B cell (primary cell): ENCODE measurements at places on chromosomes 1 and 21. TPM values are rescaled to one million over a fixed set of nuclear protein-coding genes. Genes with fewer than 3 reads are reported as not detected.

DNA sequence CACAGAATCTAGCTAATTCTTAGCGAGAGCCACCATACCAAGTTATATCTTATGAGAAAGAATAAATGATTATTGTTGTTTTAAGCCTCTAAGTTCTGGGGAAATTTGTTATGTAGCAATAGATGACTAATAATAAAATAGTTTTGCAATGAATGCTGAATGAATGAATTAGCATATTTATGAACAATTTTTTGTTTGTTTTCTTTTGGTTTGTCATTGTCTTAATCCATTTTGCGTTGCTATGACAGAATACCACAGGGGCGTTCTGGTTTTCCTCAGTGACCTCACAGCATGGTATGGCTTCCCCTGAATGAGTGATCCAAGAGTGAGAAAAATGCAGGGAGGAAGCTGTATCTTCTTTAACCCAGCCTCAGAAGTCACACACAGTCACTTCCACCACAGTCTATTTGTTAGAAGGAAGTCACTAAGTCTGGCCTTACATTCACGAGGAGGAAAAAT lies 53.8 kb upstream of the HPDL start:
- no peak for DNase-seq

GRCh38 chr1:245475126-245475525 lies 320.3 kb downstream of the KIF26B start:
- no peak for DNase-seq

- no peak for DNase-seq
These were observed 337.6 kb upstream of the SNX7 start for GRCh38 chr1:98323906-98324358.

- DNase-seq: no peak
These were observed 69.4 kb downstream of the SLC30A10 start for GRCh38 chr1:219858980-219859379.

- no peak for DNase-seq
These were observed 40.7 kb downstream of the COA6 start for GRCh38 chr1:234413990-234414389.

DNA sequence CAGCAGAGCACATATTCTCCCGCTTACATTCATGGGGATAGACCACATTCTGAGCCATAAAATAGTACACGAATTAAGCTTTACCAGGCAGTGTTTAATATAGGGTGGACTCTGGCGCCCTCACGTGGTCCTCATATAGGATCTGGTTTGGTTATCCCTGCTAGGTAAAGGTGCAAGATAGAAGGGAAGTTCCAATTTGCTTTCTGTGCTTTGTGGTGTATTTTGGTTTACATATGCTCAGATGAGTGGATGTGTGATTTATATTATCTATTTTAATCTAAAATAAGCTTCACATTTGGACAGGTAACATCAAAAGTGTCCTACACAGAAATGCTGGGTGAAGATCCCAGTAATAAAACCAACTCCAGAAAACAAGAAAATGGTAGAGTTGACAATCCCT lies 3.6 kb downstream of the CR1 start:
- DNase-seq: peak; percentile 87

DNA sequence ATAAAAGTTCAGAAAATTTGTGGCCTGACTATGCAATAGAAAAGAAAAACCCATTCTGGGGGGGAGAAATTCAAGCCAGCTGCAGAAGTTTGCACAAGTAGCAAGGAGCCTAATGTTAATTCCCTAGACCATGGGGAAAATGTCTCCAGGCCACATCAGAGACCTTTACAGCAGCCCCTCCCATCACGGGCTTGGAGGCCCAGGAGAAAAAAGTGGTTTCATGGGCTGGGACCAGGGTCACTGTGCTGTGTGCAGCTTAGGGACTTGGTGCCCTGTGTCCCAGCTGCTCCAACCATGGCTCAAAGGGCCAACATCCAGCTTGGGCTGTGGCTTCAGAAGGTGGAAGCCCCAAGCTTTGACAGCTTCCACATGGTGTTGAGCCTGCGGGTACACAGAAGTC lies 42.0 kb downstream of the IL23R start:
- DNase-seq: no peak

PLA2G2F gene
- total RNA-seq: not detected in 2 replicates

PDC gene
- not detected in 2 replicates for total RNA-seq

PDZK1IP1 gene
- not detected in 2 replicates for total RNA-seq

- no peak for DNase-seq
These were observed 5.0 kb upstream of the ACOT11 start for GRCh38 chr1:54542962-54543539.

GRCh38 chr21:30733026-30733425 lies 14.0 kb downstream of the KRTAP21-2 start:
- no peak for DNase-seq

- DNase-seq: no peak
These were observed 240.2 kb upstream of the CSF3R start for GRCh38 chr1:36722871-36723270.

DNA sequence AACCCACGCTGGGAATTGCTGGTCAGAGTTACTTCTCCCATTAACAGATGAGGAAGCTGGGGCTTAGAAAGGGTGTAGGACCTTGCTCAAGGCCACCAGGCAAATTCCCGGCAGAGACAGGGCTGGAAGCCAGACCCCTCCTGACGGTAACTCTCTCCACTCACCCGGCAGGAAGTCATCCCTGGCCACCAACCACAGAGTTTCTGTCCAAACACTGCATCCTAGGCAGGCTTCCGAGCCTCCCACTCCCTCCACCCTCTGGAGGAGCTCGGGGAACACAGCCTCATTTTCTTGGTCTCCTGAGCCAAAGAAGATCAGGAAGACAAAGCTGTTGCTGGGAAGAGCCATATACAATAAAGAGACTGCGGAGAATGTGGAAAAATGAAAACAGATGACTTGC lies 25.0 kb upstream of the ZNF436 start:
- DNase-seq: no peak

- no peak for DNase-seq
These were observed 157.8 kb downstream of the ATG4C start for GRCh38 chr1:62941780-62942179.

C4BPB gene
- not detected in 2 replicates for total RNA-seq

DNA sequence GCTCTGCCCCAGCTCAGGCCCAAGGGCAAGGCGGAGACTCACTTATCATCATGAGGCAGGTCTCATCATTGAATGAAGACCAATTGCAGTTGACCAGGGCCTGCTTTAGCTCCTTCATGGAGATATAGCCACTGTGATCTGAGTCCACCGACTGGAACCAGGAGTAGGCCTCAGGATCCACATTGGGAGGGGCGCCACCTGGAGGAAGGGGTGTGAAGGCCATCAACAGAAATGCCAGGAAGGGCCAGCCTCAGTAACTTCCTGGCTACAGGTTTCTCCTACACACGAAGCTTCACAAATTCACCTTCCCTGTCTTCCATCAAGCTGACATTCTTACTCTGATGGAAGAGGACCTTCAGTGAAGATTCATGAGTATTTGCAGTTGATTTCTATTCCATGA lies 11.6 kb downstream of the PEF1 start:
- DNase-seq: no peak

- DNase-seq: no peak
These were observed 101.6 kb downstream of the LRRC40 start for GRCh38 chr1:70103770-70104169.

- peak; percentile 87 for DNase-seq
These were observed 9.7 kb upstream of the UMODL1 start for GRCh38 chr21:42061195-42061985.
